ENCODE measurements at places on chromosomes 1 and 21. TPM values are rescaled to one million over a fixed set of nuclear protein-coding genes. Genes with fewer than 3 reads are reported as not detected.
A peak's percentile ranks its signal among the peaks of the same experiment; 100 is the strongest.

DNA sequence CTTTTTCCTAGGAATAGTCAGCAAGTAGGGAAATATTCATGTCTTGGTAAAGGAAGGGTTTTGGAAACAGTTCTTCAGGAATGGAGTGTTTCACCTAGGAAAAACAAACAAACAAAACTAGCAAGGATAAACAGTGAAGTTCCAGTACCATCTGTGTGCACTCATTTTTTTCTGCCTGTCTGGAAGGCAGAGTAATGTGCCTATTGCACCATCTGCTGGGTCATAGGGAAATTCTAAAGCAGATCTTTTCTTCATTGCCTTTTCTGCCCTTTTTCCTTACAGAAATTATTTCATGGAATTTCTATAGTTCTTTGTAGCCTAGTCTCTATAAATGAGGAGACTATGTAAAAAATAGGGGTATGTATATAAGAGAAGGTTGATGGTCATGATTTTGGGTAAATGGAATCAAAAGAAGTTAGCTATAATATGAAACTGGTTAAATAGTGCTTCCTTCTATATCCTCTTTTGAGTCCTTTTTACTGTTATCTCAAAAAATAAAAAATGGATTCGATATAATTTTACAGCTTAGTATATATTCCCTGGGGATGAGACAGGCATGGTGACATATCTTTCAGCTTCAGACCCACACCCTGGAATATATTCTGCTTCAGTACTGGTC lies 3.4 kb upstream of the HRNR start:
- DNase-seq: no peak

DNA sequence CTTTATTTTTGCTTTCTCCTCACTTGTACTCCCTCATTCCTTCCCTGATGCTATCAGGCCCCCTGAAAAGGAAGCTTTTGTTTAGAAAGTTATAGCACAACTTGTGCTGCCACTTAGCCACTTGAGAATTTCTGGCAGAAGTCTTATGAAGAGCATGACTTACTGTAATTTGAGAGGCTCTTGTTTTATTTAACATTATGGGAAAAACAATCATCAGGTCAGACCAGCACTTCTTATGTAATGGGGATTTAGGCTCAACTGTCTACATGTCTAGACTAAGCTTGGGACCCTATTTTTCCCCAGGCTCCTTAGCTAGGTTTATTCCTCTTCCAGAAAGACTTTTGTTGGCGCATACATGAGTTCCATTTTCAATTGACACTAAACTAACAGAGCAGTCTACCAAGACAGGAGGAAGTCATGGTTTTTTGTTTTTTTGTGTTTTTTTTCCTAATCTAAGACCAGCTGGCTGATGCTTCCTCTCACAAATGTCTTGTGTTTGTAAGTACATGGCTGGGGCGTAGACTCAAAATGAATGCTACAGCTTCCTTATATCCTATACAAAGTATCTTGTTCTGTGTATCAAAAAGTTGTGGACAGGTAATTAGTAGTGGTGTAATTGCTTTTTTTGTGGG lies 31.5 kb downstream of the TNFSF4 start:
- DNase-seq: no peak

DNA sequence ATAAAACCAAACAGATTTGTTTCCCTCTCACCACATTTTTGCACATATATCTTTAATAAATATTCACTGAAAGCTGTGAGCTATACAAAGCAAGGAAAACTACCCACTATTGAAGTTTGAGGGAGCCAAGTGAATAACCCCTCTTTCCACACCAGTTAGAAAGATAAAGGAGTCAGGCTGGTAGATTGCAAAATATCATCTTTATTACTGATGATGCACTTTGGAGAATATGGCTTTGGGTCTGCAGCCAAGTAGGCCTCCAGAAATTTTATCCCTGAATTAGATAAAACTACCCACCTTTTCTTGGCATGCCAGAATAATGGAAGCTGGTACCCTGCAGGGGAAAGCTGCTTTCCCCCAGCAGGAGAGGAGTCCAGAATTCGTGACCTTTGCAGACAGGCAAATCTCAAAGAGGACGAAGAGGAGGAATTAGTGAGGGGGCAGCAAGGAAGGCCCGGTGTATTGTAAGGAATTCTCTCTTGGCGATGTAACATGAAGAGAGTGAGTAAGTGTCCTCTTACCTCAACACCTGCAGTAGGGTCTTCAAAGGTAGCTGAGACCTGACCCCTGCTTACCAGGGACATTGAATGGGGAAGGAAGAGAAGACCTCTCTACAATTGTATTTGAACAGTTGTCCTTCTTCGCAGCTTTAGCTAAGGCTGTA lies 84.7 kb downstream of the LRRC8D start:
- DNase-seq: no peak

- DNase-seq: peak; percentile 84
These were observed 24.6 kb downstream of the ARHGEF19 start for GRCh38 chr1:16187748-16188401.

DNA sequence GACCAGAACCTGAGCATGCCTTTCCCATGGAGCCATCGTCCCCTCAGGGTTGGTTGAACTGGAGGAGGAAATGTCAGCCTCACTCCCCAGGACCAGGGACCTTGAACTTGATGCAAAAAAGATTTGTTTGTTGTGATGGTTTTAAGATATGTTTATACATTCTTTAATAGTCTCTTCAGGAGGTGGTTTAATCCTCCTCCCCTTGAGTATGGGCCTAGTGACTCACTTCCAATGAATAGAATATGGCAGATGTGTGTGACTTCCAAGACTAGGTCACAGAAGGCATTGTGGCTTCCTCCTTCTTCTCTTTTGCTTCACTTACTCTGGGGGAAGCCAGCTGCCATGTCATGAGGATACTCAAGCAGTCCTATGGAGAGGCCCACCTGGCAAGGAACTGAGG lies 81.7 kb upstream of the WNT4 start:
- no peak for DNase-seq

DNA sequence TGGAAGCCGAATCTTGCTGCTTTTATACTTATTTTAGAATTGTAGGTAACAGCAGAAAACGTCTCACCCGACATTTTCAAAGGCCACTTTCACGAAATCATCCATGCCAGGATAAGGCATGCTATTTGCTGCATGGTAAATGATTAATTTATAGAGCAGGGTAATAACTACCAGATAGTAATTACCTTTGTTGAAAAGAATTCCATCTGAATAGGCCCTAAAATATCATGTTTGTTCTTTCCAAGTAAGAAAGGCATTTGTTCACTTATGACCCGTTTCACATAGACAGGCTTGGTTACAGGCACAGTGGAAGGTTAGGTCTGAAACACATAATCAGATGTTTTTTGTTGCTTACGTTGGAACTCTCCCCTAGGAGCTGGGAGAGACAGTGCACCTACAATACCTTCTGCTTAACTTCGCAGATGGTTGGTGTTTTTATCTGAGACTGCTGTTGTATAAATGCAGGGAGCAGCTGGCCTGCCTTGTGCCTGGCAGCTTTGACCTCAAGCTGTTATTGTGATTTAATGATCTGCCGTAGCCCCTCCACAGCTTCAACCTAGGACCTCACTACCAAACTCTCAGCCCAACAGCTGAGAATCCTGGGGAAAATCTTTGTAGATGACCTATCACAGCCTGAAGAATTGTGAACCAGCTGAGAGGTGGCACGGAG lies 1.6 kb downstream of the SLC44A3 start:
- DNase-seq: no peak

DNA sequence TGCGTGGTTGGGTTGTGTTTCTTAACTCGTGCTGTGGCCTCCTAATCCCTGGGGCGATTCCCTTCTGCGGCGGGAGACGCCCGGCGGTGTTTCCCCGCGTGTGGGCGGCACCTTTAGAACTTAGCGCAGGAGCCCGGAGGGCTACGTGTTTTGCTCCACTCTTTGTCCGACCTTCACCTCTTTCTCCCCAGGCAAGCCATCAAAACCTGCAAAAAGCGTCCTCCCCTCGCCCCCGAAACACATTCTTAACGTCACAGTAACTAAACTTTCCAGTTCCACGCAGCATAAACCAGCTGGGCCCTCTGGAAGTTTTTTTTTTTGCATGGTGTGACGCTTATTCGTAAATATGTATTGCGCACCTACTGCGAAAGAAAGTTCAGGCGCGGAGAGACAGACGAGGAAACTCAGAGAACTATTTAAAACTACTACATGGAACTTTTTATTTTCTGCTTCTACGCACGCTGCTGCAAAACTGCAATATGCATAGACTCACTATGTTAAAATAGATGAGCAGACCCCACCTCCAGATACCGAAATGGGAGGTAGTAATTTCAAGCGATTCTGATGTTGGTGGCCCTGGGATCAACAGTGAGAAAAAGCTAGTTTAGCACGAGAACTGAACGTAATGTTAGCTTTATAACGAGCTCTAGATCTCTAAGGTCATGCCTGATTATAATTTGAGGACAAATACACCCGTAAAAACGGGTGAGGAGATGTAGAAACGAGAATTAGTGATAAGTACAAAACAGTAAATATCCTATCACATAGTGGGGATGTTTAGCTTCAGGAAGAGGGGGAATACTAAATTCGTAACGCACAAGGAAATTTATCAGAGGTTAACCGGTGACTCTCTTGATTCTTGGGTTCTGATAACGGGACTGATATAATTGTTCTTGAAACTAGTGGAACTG lies 920 bp downstream of the MTR start:
- no peak for DNase-seq

GRCh38 chr1:180922631-180923015 lies 9.9 kb downstream of the KIAA1614 start:
- no peak for DNase-seq

- DNase-seq: no peak
These were observed 4.4 kb downstream of the ATP1B1 start for GRCh38 chr1:169110689-169111447.

GRCh38 chr1:94012708-94013366 lies 103.6 kb upstream of the GCLM start:
- no peak for DNase-seq

GRCh38 chr1:88744142-88744541 lies 60.1 kb downstream of the PKN2 start:
- DNase-seq: no peak

- peak; percentile 8 for DNase-seq
These were observed 86.6 kb downstream of the DMRTB1 start for GRCh38 chr1:53545663-53546408.

GRCh38 chr1:155277902-155278688 lies 832 bp downstream of the HCN3 start:
- DNase-seq: peak; percentile 69

DNA sequence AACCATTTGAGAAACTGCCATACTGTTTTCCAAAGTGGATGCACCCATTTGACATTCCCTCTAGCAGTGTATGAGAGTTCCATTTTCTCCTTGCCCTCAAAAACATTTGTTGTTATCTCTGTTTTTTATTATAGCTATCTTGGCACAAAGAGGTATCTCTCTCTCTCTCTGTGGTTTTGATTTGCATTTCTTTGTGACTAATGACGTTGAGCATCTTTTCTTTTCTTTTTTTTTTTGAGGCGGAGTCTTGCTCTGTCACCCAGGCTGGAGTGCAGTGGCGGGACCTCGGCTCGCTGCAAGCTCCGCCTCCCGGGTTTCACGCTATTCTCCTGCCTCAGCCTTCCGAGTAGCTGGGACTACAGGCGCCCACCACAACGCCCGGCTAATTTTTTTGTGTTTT lies 17.4 kb upstream of the ZMYM6 start:
- DNase-seq: no peak

DNA sequence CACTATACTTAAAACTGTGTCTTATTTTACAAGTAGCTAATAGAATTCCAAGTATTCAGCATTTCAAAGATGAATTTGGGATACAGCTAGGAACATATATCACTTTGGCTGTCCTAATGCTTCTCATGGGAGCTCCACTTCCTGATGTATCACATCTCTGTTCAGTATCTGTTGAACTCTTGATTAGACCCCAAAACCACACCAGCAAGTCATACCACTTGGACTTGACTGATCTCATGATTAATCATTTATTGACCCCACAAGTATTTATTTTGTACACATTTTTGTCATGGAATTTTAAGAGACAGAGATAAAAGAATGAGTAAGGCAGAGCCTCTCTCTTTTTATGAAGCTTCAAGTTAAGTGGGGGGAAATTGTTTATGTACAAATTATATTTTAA lies 30.0 kb downstream of the TMPRSS15 start:
- no peak for DNase-seq

- no peak for DNase-seq
These were observed 48.2 kb upstream of the TENT5B start for GRCh38 chr1:27060891-27061290.

GRCh38 chr1:200670242-200671118 lies 773 bp upstream of the DDX59 start:
- DNase-seq: no peak

- DNase-seq: no peak
These were observed 127.5 kb downstream of the TNNI3K start for GRCh38 chr1:74362691-74363090.

DNA sequence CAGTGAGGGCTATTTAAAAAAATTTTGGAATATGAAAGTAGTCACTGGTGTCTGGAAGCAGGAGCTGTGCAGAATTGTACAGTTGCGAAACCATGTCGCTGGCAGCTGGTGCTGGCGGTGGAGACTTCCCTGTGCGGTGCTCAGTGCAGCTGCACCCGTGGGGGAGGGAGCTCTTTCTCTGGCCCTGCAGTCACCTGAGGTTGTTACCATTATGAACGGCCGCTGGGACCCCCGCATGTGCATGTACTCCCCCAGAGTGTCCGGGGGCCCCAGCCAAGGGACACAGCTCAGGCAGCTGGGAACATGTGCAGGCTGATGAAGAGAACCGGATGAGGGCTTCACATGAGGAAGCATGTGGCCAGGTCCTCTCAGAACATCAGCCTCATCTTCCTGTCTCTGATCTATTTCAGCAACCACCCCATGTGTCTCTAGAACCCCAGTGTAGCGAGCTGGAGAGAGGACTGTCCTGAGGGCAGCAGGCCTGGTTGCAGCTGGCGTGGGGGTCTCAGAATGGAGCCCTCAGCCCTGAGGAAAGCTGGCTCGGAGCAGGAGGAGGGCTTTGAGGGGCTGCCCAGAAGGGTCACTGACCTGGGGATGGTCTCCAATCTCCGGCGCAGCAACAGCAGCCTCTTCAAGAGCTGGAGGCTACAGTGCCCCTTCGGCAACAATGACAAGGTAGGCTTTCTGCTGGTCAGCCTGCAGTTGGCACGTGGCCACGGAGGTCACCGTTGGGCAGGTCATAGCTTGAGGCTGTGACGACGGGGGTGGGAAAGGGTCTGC lies at the start of gene TRPM2:
TSS of gene TRPM2 (plus strand) at position 431 of the 780 bp plus-strand sequence. CDS start at position 511, 80 bp downstream.
- no peak for DNase-seq

GRCh38 chr1:30778154-30778978 lies 20.8 kb upstream of the LAPTM5 start:
- no peak for DNase-seq

- no peak for DNase-seq
These were observed 10.0 kb upstream of the GJB5 start for GRCh38 chr1:34744851-34745250.

GRCh38 chr1:94925561-94926125 lies 1.3 kb downstream of the CNN3 start:
- DNase-seq: peak; percentile 39

GRCh38 chr1:30977511-30977910 lies 69.0 kb upstream of the SDC3 start:
- DNase-seq: no peak

- no peak for DNase-seq
These were observed 154.0 kb downstream of the CLEC20A start for GRCh38 chr1:178342745-178343144.

RFX5 gene
- total RNA-seq: 24.4 TPM

UBASH3A gene
- total RNA-seq: 0.96 TPM

IRF6 gene
- 0.44 TPM for total RNA-seq

RAVER2 gene
- total RNA-seq: 10.1 TPM

PTGFR gene
- total RNA-seq: 1.9 TPM

RSPH1 gene
- total RNA-seq: 0.37 TPM

C1orf174 gene
- 14.2 TPM for total RNA-seq

DUSP23 gene
- 108 TPM for total RNA-seq

GNPAT gene
- total RNA-seq: 25.9 TPM

RPE65 gene
- not detected for total RNA-seq

CACNA1S gene
- total RNA-seq: not detected

SPATA17 gene
- not detected for total RNA-seq

SLC25A34 gene
- 13.1 TPM for total RNA-seq

ARHGEF16 gene
- total RNA-seq: 1.9 TPM

Measured in omental fat pad (tissue), 4 donors.